ENCODE measurements at places on chromosomes 7 and 10.
A peak's percentile ranks its signal among the peaks of the same experiment; 100 is the strongest.

DNA sequence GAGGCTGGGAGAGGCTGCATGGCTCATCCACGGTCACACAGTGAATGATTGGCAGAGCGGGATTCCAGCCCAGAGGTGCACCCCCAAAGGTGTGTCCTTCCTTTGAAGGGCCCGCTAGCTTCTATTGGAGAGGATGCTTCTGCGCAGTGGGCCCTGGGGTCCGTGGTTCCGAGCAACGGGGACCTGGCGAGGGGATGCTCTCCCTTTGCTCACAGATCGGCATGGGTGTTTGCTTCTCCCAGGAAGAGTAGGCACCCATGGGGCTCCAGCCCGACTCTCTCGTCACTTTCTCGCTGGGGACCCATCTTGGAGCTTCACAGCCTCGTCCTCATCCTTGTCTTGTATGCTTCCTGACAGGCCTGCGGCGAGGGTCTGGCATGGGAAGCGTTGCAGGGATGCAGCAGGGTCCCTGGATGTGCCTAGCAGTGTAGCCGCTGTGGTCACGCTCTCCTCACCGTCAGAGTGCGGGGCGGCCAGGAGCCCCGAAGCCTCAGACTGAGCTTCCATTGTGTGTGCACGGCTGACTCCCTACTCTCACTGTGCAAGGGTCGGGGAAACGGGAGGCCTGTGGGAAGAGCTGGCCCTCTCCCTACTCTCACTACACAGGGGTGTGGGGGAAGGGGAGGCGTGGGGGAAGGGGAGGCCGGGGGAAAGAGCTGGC is 538.5 kb upstream of the FOXK1 start:
- DNase-seq, result no peak

DNA sequence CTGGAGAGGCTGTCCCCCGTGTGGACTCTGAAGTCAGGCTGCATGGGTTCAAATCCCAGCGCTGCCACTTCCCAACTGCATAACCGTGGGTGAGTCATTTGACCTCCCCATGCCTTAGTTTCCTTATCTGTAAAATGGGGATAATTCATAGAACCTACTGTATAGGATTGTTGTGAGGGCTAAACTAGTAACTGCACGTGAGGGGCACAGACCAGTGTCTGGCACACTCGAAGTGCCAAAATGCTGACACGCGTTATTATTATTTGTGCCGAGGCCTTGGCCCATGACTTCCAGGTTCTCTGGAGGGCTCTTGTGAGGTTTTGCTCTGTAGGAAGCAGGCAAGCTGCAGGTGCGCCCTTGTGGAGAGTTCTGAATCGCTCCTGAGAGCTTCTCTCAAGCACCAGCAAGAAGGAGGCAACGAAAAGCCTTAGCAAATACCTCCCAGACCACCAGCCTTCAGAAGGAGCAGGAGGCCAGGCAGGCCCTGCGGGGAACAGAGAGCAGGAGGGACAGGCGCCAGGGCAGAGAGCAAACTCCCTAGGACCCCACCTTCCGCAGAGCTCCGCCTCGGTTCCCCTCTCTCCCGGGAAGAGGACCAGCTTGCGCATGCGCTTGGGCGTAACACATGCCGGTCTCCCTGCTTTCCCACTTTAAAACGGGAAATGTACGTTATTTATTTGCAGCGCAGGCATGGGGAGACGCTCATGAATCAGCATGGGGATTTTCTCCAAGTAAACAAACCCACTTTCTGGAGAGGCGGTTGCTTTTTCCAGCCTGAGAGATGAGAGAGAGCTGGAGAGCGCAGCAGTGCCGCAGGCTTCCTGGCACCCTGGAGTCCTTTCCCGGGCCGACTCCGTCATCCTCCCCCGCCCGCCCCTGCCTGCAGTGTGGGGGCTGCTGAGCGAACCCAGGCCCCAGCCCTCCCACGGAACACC is 39.6 kb downstream of the SORCS3 start:
- DNase-seq, result no peak

DNA sequence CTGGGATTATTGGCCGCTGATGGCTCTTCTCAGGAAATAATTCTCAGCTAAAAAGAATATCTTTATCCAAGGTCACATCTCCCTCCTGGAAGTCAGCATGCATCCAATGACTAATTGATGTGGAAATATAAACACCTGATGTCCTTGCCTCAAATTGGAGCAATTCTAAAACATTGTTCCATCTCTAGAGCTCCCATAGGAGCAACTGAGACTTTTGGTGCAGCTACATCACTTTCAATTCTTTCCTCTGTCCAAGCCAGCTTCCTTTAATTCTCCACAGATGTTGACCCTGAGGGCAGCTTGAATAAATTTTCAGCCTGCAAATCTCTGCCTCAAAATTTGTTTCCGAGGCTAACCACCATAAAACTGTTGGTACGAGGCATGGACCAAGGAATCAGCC is 43.9 kb upstream of the KCND2 start:
- DNase-seq, result no peak

GRCh38 chr10:104085801-104086400 is at the start of gene COL17A1:
COL17A1 (minus strand) TSS chr10:104085880; CDS start chr10:104080673, 5,207 bp downstream.
- no peak for DNase-seq

DNA sequence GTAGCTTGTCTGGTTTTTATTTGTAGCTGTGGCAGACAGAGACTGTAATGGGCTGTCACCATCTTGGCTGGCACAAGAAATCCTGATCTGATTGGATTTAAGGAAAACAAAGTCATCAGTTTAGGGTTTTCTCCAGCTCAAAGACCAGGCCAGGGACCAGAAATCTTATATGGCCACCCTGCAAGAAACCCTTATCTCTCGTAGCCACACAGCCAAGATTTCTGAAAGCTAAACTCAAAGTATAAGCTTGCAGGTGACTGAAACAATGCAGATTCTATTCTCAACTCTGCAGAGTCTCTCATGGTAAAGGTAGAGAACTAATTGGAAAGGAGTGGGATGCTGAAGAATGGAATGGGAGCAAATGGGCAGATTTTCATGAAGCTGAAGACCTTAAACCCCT is 3.2 kb upstream of the ASB13 start:
- no peak for DNase-seq

DNA sequence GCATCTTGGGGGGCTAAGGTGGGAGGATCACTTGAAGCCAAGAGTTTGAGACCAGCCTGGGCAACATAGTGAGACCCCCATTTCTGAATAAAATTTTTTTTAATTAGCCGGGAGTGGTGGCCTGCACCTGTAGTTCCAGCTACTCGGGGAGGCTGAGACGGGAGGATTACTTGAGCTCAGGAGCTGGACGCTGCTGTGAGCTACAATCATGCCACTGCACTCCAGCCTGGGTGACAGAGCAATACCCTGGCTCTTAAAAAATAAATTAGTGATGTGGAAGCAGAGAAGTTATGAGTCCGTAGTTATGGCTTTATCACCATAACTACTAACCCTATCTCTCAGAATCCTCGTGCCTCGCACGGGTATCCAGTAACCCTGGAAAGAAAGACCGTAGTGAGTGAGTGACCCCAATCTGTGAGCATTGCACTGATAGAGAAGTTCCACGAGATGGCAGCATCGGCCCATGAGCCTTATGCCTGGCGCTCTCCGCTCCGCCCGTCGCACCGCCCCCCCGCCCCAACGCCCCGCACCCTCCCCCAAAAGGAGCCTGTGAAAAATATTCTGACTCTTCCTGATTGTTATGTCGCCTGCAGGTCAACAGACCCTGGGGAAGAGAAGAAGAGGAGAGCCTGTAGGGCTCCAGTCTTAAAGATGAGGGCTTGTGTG is 4.9 kb upstream of the SLC29A3 start:
- peak; percentile 28 for DNase-seq

- DNase-seq, result peak; percentile 9
Measured at GRCh38 chr7:111126987-111127386, 36.1 kb downstream of the LRRN3 start.

DNA sequence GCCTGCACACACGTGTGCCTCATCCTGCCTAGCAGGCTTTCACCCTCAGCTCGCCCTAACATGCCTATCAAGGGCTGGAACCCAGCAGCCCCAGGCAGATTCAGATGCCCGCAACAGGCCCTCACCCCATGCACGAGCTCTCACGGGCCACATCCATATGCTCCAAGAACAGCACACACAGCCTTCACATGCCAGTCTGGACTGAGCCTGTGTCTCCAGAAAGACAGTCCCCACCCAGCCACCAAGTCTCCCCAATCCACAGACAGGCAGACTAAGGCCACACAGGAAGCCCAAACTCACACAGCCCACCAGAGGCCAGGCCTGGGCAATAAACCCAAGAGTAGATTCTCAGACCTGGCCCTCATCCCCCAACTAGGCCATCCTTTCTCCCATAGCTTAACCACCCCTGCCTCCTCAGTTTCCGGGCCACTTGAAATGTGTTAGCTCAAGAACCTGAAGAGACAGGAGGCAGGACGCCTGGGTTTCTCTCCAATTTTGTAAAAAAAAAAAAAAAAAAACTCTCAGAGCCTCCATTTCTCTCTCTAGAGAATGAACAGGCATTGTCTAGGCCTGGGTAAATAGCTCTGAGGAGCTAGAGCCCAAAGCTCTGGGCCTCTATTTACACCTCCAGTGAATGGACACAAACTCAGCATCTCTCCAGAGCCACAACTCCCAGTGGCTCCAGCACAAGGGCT is 6.8 kb downstream of the LDB1 start:
- no peak for DNase-seq

DNA sequence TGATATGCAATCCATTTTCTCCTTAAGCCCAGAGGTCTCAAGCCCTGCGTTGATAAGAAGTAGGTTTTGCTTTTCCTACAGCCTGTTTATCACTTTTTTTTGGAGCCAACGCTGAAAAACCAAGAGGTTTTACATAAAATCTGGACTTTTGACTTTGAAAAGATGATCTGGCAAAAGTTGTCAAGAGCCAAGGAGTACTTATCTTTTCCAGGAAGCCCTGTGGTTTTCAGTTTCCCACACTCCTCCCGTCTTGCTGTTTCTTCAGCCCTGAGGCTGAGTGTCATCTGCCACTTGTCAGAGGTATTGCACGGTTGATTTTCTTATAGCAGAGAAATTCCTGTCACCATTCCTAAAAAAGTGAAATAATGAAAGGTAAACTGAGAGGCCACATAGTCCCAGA is 108.7 kb downstream of the TYW1 start:
- DNase-seq, result no peak

DNA sequence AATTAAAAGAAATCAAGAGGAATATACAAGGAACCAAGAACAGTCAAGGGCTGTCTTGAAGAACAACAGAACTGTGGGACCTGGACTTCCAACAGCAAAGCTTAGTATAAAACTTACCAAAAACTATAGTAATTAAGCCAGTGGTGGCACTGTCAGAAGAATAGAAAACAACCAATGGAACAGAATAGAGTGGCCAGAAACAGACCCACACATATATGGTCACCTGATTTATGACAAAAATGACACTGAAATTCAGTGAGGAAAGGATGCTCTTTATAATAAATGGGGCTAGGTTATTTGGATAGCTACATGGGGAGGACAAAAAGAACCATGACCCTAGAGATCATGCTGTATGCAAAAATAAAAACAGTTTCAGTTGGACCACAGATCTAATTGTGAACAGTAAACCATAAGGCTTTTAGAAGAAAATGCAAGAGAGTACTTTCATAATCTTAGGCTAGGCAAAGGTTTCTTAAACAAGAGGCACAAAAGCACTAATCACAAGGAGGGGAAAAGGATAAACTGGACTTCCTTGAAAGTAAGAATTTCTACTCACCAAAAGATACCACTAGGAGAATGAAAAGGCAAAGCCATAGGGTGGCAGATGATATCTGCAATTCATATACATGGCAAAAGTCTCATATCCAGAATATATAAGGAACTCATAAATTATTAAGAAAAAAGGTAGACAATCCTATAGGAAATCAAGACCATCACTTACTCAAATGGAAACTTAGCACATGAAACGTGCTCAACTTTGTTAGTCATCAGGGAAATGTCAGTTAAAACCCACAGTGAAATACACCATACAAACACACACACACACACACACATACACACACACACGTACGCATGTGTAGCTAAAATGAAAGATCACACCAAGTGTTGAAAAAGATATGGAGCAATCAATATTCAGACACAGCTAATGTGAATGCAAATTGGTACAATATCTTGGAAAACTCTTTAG is 20.8 kb downstream of the HYCC1 start:
- no peak for DNase-seq

DNA sequence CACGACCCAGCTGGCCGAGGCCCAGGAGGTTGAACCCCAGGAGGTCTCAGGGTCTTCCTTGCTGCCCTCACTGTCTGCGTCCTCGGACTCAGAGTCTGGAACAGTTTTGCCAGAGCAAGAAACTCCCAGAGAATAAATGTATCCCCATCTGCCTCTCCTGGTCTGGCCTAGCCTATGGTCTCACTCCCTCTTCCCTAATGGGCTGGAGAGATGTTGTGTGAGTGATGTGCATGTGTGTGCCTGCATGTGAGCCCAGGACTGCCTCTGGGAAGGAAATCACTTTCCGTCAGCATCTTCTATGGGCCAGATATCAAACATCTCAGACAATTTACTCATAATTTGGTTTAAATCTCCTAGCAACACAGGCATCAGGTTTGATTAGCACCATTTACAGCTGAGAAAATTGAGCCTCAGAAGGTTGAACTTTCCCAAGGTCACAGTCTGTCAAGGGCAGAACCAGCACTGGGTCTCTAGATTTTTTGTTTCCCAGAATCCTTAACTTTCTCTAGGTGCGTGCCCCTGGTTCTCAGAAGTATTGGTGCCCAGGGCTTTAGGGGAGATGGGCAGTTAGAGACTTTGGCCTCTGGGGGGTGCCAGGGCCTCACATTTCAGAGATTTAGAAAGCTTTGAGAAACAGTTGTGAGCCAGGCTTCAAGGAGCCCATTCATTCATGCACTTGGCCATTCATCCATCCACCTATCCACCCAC is 4.9 kb downstream of the TMEM270 start:
- peak; percentile 62 for DNase-seq

GRCh38 chr7:132760866-132761265 is 184.6 kb upstream of the PLXNA4 start:
- no peak for DNase-seq

- DNase-seq, result no peak
Measured at GRCh38 chr7:46292741-46293140, 371.7 kb upstream of the IGFBP3 start.

- DNase-seq, result no peak
Measured at GRCh38 chr7:24138343-24138742, 145.6 kb upstream of the NPY start.

DNA sequence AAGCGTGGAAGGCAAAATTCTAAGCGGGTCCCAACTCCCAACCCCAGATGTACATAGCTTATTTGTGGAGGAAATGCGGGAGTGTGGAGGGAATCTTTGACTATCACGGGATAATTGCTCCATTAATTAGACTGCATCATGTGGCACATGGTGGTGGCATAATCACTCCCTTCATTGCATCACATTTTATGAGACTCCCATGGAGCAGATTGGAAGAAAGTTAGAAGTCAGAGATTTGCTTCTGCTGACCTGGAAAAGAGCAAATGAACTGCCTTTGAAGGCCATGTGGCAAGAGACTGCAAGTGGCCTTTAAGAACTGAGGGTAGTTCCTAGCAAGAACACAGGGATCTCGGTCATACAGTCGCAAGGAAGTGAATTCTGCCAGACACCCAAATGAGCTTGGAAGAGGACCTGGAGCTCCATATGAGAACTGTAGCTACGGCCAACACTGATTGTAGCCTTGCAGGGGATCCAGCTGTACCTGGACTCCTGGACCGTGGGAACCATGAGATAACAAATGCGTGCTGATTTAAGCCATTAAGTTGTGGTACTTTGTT is 37.1 kb upstream of the ITGB1 start:
- no peak for DNase-seq

Data from endothelial cell of umbilical vein (primary cell).